NCI-H2081 (cell line): ENCODE measurements at places on chromosomes 16 and 17.

DNA sequence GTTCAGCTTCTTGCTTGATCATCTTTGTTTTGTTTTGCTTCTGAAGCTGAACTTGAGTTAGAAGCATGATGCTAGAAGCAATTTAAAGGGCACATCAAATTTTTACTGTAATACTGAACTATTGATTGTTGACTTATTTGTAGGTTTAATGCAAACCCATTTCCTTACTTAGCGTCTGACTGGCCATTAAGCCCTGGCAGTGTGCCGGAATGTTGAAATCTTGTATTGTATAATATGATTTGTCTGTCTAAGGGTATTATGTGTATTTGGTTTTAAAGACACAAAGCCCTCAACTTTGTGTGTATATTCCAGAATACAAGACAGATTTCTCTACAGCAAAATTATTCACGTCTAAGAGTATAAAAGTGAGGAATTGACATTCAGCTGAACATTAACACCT, 39.7 kb downstream of the NUP93 start:
- DNase-seq: no peak

DNA sequence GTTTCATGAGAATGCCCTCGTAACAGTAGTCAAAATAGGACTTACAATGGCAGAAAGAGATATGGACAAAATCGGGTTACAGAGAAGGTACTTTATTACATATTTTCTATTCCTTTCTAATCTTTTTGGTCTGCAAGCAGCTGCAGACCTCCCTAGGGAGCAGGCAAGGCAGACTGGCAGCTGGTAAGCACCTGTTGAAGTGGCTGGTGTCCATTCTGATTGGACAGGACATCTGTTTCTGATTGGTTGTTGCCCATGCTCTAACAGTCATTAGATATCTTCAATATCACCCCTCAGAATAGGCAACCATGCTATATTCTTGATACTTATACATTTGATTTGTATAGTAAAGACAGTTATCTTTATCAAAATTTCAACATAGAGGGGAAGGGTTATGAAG, 606.3 kb downstream of the KCNJ2 start:
- no peak for DNase-seq

- no peak for DNase-seq
Observed at GRCh38 chr16:21235199-21235585, 1.7 kb downstream of the ANKS4B start.

GRCh38 chr16:739560-740458, 988 bp downstream of the CIAO3 start:
- no peak for DNase-seq

DNA sequence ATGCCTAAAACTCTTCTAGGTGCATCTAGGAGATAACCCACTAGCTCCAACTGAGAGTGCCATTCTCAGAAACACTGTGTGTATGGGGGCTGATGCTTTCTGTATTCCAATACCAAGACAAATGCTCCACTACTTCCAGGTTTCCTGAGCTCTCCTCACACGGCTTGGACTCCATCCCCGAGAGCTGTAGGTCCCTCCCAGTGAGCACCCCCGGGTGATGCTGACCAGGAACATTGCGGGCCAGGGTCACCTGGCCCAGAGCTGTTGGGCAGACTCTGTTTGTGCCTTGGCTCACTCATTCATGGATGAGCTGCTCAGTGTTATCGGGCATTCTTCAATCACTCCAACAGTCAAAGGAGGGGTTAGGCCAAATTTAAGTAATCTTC, 7.0 kb downstream of the CUEDC1 start:
- DNase-seq: no peak

GRCh38 chr17:3573246-3574100, 15.9 kb upstream of the TRPV3 start:
- DNase-seq: no peak

- DNase-seq: no peak
Observed at GRCh38 chr17:65756760-65757159, 195.3 kb upstream of the AXIN2 start.

DNA sequence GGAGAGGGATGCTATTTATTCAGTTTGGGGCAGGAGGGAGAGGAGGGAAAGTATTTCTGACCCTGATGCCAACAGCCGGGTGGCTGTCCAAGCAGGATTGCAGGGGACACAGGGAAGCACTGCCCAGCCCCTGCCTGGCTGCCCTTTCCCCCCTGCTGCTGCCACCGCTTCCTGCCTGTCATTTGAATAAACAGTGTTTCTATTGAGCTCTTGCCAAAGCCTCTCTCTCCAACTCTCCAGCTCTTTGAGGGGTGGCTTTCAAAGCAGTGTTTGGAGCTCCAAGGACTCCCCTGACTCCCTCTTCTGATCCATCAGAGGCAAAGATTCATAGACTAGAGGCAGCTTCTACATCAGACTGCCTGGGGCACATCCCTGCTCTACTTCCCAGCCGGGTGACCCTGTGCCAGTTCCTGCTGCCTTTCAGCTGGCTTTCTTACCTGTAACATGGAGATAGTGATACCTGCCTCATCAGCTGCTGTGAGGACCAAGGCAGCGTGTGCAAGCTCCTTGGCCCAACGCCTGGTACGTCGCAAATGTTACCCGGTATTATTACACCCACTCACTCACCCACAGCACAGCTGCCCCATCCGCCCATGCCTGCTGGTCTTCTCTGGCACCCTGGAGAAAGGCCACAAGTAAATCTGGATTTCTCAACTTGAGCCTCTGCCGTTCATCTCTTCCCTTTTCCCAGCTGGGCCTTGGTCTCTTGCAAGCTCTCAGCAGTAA, 9.5 kb downstream of the PROCA1 start:
- peak; percentile 68 for DNase-seq

DNA sequence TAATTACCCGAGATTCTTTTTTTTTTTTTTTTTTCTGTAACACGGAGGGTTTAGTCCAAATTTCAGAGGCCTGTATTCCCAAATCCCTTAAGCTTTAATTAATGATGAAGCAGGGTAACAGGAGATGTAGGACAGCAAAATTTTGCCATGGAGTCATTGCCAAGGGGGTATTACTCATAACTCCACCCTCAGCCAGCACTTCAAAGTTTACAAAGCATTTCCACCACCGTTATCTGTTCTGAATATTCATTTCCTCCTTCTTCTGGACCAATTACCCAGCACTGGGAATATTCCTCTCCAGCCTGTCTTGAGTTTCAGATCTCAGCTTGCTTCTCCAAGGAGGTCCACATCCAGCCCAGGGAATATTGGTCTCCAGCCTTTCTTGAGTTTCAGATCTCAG, 747.5 kb upstream of the EEF2KMT start:
- DNase-seq: no peak

DNA sequence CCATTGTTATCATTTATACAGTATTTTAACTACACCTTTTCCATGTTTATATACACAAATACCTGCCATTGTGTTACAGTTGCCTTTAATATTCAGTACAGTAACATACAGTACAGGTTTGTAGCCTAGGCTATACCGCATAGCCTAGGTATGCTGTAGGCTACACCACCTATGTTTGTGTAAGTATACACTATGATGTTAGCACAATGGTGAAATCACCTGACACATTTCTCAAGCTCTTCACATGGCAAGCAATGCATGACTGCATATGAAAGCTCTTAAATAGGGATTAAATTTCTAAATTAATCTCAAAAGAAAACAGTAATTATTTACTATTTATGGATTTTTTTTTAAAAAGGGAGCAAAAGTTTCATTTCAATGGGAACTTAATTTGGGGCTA, 12.0 kb downstream of the LRRC37B start:
- no peak for DNase-seq

DNA sequence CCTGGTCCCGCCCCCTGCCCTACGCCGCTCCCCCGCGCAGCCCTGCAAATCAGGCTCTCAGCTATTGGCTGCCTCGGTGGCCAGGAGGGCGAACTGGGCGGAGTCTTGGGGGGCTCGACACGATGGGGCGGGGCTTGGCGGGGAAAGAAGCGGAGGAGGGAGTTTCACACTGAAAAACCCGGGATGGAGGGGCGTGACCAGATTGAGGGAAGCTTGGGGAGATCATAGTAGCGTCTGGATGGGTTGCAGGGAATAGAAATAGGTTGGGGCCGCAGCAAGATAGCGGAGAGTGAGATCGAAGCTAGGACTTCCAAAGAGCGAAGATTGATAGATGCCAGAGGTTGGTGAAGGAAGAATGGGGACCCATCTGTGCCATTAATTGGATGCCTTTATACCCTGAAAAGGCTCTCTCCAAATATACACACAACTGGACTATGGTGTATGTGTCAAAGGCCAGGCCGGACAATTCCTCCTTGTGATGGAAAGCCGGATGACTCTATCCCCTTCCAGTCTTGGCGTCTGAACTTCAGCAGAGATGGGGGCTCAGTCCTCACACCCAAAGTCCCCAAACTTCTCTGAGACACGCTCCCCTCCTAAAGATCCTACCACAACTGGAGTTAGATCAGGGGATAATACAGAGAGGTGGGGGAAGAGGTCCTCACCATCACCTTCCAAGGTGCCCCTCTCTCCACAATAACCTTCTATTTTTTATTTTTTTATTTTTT, 376 bp upstream of the STAC2 start:
- DNase-seq: peak; percentile 76

- no peak for DNase-seq
Observed at GRCh38 chr17:5629128-5629527, 44.8 kb upstream of the NLRP1 start.

GRCh38 chr16:75048054-75048453, 49.2 kb downstream of the ZNRF1 start:
- no peak for DNase-seq

- DNase-seq: no peak
Observed at GRCh38 chr17:1975573-1975972, 49.6 kb downstream of the RTN4RL1 start.

- DNase-seq: no peak
Observed at GRCh38 chr17:72358465-72358864, 237.6 kb downstream of the SOX9 start.

- no peak for DNase-seq
Observed at GRCh38 chr16:83100679-83101078, 473.9 kb downstream of the CDH13 start.

- DNase-seq: no peak
Observed at GRCh38 chr17:9987779-9988585, 82.9 kb upstream of the RCVRN start.

GRCh38 chr16:21084631-21085225, 65.9 kb downstream of the DNAH3 start:
- no peak for DNase-seq

DNA sequence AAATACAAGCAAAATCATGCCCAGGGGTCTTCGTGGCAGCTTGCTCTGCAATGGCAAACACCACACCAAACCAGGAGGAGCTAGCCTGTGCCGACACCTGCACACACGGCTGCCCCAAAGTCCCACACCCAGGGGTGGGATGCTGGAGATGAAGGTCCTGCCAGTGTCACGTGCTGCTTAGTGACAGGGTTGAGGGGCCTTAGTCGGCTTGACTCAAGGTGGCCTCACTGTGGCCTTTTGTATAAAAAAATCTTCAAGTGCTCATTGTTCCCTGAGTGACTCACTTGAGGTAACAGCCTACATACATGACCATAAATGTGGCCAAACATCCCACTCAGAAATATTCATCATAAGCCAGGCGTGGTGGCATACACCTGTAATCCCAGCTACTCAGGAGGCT, 7.3 kb downstream of the TRIM65 start:
- DNase-seq: no peak

DNA sequence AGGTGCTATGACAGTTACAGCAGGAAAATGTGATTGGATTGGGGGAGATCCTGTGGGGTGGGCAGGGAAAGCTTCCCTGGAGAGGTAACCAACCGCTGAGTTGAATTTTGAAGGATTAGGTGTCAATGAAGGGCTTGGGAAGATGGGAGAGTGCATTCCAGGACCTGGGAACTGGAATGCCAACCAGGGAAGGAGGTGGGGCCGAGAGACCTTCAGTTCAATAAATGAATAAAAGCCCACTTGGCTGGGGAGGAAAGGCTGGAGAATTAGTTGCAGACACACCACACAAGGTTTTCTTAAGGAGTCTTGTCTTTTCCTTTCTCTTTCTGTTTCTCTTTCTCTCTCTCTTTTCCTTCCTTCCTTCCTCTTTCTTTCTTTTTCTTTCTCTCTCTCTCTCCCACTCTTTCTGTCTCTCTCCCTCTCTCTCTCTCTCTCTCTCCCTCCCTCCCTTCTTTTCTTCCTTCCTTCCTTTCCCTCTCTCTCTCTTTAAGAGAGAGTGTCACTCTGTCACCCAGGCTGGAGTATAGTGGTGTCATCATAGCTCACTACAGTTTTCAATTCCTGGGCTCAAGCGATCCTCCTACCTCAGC, 3.3 kb downstream of the USP43 start:
- DNase-seq: no peak

DNA sequence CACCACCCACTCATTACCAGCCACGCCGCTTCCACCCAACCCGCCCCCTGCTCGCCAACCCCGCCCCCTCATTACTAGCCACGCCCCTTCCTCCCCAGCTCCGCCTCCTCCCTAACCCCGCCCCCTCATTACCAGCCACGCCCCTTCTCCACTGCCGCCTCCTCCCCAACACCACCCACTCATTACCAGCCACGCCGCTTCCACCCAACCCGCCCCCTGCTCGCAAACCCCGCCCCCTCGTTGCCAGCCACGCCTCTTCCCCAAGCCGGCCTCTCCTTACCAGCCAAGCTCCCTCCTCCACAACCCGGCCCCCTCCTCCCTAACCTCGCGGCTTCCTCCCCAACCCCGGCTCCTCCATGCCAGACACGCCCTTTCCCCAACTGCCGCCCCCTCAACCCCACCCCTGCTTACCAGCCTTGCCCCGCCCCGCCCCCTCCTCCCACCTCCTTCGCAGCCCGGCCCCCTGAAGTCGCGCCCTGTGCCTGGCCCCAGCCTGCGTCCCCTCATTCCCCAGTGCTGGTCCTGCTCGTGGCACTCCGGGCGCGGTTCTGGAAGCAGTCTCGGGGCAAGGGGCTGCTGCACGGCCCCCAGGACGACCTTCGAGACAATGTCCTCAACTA, 7.3 kb downstream of the SLC22A31 start:
- DNase-seq: no peak

DNA sequence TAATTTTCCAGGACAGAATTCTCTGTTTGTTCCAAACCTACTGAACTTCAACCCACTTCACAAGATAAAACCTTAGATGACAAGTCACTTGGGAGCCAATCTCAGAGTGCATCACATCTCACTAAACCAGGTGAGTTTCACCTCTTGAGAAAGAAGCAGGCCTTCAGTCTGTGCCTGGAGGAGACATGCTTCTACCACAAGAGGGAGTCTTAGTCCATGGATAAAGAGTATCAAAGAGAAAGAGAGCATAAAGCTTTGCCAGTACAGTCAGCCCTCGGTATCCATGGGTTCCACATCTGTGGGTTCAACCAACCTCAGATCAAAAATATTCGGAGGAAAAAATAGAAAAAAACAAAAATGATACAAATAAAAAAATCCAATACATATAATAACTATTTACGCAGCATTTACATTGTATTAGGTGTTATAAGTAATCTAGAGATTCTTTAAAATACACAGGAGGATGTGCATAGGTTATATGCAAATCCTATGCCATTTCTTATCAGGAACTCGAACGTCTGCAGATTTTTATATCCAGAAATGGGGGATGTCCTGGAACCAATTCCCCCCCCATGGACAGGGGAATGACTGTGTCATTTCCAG, 37.7 kb downstream of the DUSP14 start:
- DNase-seq: peak; percentile 45

DNA sequence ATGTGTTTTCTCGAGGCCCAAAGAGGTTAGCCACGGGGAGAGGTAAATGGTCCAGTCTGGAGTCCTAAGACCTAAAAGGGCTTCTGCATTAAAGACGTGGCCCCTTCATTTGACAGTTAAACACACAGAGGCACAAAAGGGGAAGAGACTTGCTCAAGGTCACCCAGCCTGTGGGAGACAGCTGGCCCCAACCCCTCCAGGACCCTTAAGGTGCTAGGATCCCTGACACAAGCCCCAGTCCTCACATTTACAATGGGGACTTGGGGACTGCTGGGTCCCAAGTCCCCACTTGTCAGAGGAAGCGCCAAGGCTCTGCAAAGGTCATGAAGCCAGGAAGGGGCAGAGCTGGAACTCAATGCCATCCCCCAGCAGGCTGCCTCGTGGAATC, 1.7 kb downstream of the ABAT start:
- no peak for DNase-seq

GRCh38 chr16:5851393-5851982, 753.9 kb upstream of the EEF2KMT start:
- DNase-seq: no peak
